Myometrial cell (primary cell): ENCODE measurements at places on chromosomes 2 and 18. TPM values are rescaled to one million over a fixed set of nuclear protein-coding genes. Genes with fewer than 3 reads are reported as not detected.

AFF3 gene
- under 0.01 TPM in 1 of 2 replicates, not detected in the other for total RNA-seq

LOXHD1 gene
- total RNA-seq: not detected in 2 replicates

INO80C gene
- 7.2 and 12.4 TPM in 2 replicates for total RNA-seq

RTP5 gene
- not detected in 2 replicates for total RNA-seq

ACVR2A gene
- 2.7 and 3.5 TPM in 2 replicates for total RNA-seq

SMYD1 gene
- total RNA-seq: not detected in 2 replicates

STK39 gene
- 16.1 and 20.9 TPM in 2 replicates for total RNA-seq

COL5A2 gene
- 517 and 572 TPM in 2 replicates for total RNA-seq

LOXL3 gene
- 12.9 and 15.6 TPM in 2 replicates for total RNA-seq

XIRP2 gene
- not detected in 2 replicates for total RNA-seq

SERPINB2 gene
- not detected in 2 replicates for total RNA-seq

NT5C1B gene
- total RNA-seq: not detected in 2 replicates
